ENCODE measurements at places on chromosomes 4 and X.

DNA sequence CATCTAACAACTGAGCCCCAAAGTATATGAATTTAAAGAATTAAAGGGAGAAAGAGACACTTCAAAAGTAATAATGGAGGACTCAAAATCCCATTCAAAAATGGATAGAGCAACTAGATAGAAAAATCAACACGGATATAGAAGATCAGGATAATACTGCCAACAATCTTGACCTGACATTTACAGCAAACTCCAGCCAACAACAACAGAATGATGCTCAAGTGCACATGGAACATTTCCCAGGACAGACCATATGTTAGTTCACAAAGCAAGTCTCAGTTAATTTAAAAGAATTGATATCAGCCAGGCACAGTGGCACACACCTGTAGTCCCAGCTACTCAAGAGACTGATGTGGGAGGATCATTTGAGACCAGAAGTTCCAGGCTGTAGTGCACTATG is 72.0 kb upstream of the SMARCAD1 start:
- no peak for DNase-seq

DNA sequence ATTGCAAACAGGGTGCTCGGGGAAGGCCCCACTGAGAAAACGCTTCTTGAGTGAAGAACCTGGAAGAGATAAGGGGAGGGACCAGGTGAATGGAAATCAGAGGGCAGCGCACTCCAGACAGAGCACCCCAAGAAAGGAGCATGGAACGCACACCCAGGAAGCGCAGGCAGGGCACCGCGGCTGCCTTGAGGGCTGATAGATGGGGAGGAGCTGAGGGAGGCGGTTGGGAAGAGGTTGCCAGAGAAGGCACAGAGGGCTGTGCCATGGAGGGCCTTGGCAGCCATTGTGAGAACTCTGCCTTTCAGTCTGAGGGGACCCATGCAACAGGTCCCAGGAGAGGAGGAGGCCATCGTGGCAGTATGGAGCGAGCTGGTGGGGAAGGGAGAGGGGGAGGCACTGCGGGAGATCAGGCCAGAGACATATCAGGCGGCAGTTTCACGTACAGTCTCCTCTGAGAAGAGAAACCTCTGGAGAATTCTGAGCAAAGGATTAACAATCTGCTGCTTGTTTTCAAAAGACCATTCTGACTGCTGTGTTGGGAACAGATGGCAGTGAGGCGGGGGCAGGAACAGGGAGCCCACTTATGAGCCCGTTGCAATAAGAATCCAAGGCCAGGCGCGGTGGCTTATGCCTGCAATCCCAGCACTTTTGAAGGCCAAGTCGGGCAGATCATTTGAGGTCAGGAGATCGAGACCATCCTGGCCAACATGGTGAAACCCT is 83.7 kb downstream of the PCYT1B start:
- no peak for DNase-seq

GRCh38 chrX:118961866-118962560 is 12.4 kb upstream of the LONRF3 start:
- DNase-seq = no peak

GRCh38 chr4:41022116-41022515 is 192.2 kb downstream of the APBB2 start:
- DNase-seq = no peak

DNA sequence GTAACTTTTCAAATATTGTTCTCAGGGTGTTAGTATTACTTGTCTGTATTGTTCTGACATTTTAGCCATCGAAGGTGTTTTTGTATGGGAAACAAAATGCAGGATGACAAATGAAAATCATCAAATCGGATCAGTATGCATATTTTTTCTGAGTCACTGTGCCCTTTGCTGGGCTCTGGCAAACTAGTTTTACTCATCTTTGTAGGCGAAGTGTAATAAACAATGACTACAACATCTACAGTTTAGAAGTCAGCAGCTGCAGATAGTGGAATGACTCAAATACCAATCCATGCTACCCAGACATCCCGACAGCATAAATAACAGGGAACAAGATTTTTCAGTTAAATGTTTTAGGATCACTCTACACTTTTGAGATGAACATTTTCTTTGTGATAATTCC is 557.3 kb upstream of the TENM3 start:
- DNase-seq = no peak

DNA sequence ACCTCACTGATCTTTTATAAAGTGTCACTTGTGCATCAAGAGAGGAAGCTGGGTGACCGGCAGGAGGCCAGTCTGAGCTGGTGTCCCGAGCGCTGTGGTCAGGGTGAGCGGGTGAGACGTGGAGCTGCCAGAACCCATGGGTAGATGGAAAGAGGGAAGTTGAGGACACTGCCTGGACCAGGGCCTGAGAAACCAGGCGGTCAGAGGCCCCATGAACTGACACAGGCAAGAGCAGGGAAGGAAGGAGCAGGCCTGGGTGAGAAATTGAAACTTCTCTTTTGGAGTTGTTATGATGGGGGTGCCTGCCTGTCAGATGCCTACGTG is 192.6 kb downstream of the AFAP1 start:
- DNase-seq = no peak

- DNase-seq = no peak
Observed at GRCh38 chr4:152885185-152885584, 50.9 kb upstream of the FHDC1 start.

- DNase-seq = no peak
Observed at GRCh38 chr4:78529569-78530209, 21.9 kb upstream of the ANXA3 start.

DNA sequence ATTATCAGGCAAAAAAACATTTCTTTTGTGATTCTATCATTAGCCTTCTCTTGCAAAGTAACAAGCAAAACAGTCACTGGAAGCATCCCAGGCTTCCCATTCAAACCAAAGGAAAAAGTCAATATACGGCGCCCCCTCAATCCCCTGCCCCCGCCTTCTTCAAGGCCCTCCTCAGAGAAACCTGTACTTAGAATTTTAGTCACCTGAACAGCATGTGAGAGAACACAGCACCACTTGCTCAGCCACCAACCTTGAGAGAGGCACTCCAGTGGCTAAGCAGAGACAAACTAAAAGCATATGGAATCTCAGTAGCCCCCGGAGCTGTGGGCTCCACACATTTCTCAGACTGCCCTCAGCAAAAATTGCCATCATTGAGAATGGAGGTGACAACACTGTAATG is 25.2 kb downstream of the LEF1 start:
- DNase-seq = no peak
